GOT3 (cell line): ENCODE measurements at places on chromosomes 16 and 17.

DNA sequence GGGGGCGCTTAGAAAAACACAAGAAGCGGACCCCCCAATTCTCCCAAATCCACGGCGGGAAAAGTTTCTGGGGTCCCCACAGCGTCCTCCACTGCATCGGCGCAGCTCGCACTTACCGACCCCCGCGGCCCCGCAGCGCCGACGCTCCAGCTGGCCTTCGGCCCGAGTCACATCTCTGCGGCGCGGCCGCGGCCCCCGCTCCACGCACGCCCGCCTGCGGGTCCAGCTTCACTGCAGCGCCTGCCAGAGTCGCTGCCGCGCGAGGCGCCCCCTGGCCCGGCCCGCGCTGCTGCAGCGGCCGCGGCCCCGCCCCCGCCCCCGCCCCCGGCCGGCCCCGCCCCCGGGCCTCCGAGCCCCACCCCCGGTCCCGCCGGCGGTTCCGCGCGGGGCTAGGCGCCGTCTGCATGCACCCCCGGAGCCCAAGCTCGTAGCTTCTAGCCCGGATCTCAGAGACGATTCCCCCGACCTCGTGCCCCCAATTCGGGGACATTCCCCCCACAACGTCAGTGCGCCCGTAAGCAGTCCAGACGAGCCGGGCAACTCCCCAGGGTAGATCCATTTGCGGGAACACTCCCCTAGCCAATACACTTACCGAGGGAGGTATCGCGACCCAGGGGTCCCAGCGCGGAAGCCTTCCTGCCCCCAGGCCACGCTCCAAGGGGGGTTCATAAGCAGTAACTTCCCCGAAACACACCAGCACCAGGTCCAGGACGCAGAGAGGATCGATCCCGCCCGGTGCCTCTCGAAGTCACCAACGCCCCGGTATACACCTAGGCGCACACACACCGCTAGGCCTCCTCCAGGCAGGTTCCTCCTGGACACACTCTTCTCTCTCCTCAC lies at the start of gene GPRC5B:
Gene GPRC5B, minus strand, starts transcription at position 238 of the 840 bp plus-strand sequence. CDS start 12,003 bp downstream, outside the sequence.
- no peak for DNase-seq

GRCh38 chr17:81076141-81076679 lies 41.3 kb downstream of the BAIAP2 start:
- no peak for DNase-seq

GRCh38 chr16:23257682-23258081 lies 44.4 kb upstream of the SCNN1B start:
- no peak for DNase-seq

GRCh38 chr17:8326511-8327302 lies 12.9 kb upstream of the ODF4 start:
- no peak for DNase-seq

DNA sequence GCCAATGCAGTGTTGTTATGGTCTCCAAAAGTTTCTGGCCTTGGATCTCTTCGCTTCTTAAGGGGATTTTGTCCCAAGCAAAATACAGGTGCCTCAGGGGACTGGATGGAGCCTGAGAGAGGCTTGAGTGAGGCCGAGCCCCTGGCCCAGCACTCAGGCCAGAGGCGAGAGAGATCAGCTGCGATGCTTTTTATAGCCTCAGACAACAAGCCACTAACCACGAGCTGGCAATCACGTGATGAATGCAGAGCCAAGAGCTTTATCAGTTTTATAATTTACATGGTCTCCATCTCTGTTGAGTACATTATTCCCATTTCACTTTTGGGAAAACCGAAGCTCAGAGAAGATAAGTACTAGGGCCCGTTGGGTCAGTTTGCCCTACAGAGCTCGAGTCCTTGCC lies 360.0 kb upstream of the CDH5 start:
- DNase-seq = no peak

- DNase-seq = no peak
Measured at GRCh38 chr17:63840591-63841349, 1.7 kb downstream of the SMARCD2 start.

GRCh38 chr17:61597607-61598006 lies 6.6 kb upstream of the NACA2 start:
- no peak for DNase-seq

DNA sequence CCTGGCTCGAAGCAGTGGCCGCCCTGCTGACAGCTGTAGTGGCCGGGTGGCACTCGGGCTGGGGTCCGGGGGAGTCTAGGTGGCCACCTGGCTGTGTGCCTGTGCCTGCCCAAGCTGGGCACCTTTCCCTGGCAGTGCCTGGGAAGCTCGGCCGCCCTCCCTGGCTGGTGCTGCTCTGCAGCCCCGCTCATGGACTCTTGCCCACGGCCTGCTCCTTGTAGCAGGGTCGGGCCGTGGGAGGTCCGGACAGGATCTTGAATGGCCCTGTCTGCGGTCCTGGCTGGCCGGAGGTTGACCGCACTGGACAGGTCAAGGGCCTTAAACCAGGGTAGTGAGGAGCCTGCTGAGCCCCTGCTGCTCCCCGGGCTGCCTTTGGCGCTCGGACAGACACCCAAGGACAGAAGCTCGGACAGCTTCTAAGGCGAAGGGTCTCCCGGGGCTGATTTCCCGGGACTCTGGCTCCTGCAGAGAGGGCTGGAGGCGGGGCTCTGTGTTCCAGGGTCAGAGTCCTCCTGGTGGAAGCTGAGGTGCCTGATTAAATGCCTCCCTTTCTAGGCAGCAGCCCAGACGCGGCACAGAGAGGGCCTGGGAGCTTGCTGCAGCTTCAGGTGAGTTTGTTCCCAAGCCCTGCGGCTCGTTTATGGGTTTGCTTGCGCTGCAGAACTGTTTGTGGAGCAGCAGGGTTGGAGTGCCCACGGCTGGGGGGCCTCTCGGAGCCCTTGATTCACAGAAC lies 6.0 kb downstream of the CAPN15 start:
- no peak for DNase-seq

GRCh38 chr16:9645911-9646310 lies 536.3 kb downstream of the GRIN2A start:
- DNase-seq = no peak

- no peak for DNase-seq
Measured at GRCh38 chr17:63928172-63928666, 3.9 kb downstream of the CD79B start.

GRCh38 chr16:68059804-68060203 lies 25.4 kb upstream of the NFATC3 start:
- DNase-seq = no peak

- no peak for DNase-seq
Measured at GRCh38 chr16:57031156-57031555, 41.8 kb downstream of the NLRC5 start.

GRCh38 chr17:57279432-57279831 lies 23.1 kb downstream of the MSI2 start:
- DNase-seq = no peak

DNA sequence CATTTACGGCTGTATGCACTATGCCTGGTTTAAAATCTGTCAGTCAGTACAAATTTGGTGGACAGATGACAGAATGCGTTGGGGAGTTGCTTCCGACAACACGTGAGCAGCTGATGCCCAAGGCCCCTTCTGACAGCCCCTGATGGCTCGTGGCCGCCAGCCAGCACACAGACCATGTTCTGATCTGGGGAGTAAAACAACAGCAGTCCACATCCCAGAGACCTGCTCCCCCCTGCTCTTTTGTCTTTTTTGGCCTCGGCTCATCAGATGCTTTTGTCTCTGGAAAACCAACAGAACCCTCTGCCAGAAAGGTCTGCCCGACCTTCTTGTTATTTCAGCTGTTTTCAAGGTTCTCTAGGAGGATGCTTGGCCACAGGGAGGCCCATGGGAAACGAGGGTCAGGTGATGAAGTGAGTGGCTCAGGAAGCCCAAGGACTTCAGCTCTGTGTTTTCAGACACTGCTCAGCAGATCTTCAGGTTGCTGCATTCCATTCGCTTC lies 10.8 kb downstream of the ARSG start:
- DNase-seq = no peak

- no peak for DNase-seq
Measured at GRCh38 chr16:54164789-54165173, 121.8 kb downstream of the IRX3 start.

DNA sequence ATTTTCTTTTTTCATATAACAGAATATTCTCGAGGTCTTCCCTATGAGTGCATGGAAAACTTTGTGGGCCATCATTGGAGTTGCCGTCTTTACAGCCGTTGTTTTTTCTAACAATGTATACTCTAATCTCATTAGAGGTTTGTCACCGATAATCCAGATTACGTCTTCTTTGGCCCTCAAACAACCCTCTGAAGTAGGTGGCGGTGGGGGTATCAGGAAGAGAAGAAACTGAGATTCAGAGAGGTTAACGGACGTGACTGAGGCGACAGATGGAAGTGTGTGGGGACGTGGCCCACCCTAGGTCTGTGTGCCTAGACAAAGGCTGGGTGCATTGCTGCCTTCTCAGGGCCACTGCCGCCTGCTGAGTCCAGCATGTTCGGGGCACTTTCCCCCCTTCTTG lies 63.7 kb downstream of the RPTOR start:
- DNase-seq = no peak

DNA sequence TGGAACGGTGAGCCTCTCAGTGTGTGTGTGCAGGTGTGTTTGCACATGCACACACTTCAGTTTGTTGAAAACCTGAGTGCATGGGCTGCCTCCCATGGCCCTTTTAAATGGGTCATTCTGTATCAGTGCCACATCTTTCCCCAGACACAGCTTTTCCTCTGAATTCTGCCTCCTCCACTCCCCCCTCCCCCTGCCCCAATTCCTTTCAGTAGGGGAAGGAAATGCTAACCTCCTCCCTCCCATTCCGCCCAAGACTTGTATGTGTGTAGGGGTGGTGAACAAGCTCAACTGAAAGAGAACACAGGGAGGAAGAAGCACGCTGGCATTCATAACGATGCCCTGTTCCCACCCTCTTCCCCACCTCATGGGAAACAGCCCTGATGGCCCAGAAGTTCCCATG lies 34.3 kb downstream of the C17orf75 start:
- DNase-seq = no peak

GRCh38 chr16:81437865-81438264 lies 6.7 kb upstream of the CMIP start:
- DNase-seq = no peak

DNA sequence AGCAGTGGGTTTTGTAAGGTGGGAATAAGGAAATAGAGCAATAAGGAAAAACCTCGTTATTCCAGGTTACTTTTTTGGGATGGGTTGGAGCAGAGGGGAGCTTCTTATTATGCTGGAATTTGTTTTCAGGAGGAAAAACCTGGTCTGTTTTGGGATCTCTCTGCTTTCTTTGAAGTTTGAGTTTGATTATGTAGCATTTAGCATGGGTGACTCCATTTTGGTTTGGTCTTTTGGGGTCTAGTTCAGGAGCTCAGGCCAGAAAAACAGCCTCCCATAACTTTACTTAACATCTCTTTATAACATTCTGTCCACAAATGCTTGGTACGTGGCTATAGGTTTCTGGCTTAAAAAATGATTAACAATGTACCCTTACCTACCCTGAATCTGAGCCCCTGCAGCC lies 8.5 kb upstream of the ZG16 start:
- no peak for DNase-seq

- no peak for DNase-seq
Measured at GRCh38 chr17:47076171-47076570, 97.1 kb upstream of the RPRML start.

DNA sequence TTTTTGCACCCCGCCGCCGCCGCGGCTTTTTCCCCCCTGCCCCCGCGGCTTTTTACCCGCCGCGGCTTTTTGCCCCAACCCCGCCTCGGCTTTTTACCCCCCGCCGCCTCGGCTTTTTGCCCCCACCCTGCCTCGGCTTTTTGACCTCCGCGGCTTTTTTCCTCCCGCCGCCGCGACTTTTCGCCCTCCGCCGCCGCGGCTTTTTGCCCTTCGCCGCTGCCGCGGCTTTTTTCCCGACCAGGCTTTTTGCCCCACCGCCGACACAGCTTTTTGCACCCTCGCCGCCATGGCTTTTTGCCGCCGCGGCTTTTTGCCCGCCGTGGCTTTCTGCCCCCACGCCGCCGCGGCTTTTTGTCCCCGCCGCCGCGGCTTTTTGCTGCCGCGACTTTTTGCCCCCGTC lies 137.0 kb upstream of the TP53TG3D start:
- no peak for DNase-seq

GRCh38 chr16:66228792-66229191 lies 137.7 kb upstream of the CDH5 start:
- DNase-seq = no peak

- no peak for DNase-seq
Measured at GRCh38 chr17:35046740-35047283, 16.7 kb downstream of the RFFL start.

GRCh38 chr16:4691666-4692412 lies 1.5 kb upstream of the NUDT16L1 start:
- no peak for DNase-seq

GRCh38 chr16:79483336-79483735 lies 117.2 kb downstream of the MAF start:
- DNase-seq = no peak

- DNase-seq = no peak
Measured at GRCh38 chr17:69743091-69743490, 328.6 kb downstream of the MAP2K6 start.

- no peak for DNase-seq
Measured at GRCh38 chr16:83245061-83245460, 562.7 kb upstream of the HSBP1 start.

DNA sequence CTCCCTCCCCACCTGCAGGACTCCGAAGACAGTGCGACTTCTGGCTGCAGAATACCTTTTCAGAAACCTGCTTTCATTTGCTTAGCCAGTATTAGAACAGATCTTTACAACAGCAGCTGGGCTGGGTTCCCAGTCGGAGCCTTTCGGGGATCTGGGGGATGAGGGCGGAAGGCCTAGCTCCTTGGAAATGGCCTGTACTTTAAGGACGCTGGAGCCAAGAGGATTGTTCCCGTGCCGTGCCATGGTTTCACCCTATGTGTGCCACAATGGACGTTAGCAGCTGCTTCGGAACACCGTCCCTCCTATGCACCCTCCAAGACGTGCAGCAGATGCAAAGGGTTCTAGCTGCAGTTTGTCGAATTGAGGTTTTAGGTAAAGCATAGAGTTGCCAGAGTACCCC lies 16.2 kb downstream of the KCTD2 start:
- no peak for DNase-seq

DNA sequence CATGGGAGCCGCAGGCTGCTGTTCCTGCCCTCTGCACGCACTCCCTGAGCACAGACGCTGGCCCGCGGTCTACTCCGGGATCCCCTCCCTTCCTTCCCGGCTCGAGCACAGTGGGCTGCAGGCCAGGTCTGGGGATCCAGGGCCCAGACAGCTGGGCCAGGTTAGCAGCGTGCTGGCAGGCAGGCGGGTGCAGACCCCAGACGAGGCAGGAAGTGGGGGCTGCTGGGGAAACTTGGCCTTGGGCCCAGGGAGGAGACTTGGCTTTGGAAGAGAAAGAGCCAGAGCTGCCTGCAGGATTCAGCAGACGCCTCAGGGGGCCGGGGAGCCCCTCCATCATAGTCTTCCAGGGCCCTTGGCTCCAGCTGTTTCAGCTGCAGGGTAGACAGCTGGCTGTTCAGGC lies 30.2 kb upstream of the ABCC3 start:
- no peak for DNase-seq

DNA sequence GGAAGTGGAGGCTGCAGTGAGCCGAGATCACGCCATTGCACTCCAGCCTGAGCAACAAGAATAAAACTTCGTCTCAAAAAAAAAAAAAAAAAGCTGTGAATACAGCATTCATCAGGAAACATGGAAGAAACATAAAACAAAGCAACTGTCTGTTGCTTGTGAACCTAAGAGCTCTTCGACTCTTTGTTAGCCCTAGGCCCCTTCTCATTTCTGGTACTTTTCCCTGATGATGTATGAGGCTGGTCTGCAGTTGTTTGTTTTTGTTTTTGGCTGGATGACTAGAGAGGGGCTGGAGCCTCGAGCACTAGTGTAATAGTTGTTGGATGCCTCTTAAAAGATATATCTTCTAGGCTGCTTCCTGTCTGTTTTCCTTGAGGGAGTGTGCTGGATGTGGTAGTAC lies 113.5 kb downstream of the MAP2K6 start:
- no peak for DNase-seq
